Fibroblast of the aortic adventitia (primary cell): ENCODE measurements at places on chromosomes 1 and 21. TPM values are rescaled to one million over a fixed set of nuclear protein-coding genes. Genes with fewer than 3 reads are reported as not detected.

DNA sequence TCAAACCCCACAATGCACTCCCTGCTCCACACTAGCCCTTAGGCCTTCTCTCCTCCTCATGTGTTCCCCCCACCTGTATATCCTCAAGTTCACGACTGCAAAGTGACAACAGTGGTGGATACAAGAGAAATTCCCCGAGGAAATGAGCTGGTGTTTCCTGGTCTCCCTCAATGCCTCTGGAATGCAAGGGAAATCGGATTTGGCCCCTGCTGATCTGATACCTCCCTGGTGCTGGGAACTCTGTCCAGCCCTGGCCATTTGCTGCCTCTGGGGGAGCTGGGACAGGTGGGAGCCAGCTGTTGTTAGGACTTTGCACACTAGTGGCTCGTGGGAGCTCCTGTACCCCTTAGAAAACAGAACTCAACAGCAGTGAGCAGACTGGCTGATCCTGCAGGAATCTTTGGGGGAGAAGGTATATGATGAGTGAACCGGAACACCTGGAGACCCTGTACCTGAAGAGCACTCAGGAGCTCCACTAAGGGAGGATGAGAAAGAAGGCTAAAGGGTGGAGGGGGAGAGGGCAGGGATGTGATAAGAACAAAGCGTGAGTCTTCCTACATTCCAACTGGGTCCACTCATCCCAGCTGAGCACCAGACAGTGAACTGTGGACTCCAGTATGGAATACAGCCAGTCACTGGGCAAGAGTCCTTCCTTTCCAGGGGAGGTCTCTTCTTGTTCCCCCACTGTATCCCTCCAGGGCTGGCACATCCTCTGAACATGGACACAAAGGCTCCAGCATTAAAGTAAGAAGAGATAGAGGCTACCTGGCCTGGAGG lies 69.3 kb downstream of the PLXNA2 start:
- peak; percentile 40 for DNase-seq

GRCh38 chr1:173669491-173669941 lies at the start of gene ANKRD45:
Gene ANKRD45, minus strand, starts transcription at chr1:173669851. Its CDS starts 10,433 bp downstream, at chr1:173659418.
- DNase-seq, result peak; percentile 22

DNA sequence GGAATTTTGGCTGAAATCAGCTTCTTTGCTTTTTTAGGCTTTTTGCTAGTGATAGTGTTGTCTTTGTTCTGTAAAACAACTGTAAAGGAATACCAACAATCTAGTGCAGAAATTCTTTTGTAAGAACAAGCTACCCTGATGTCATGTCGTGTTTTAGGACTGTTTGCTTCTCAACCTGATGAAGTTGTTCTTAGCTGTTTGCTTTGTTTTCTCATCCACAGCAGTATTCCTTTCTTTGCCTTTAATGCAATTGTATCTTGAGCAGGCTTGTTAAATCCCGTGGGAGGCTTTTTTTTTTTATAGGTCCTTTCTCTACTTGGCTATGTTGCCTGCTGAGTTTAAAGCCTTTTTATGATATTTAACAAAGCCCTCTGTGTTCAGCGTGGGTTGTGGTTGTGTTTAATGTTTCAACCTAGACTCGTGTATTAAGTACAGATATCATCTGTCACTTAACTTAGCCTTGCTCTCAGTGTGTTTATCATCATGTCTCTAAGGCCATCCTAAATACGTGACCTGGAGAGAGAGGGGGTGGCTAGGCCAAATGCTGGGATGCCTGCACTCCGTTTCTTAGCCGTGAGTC lies 31.6 kb downstream of the ADARB1 start:
- peak; percentile 15 for DNase-seq

DNA sequence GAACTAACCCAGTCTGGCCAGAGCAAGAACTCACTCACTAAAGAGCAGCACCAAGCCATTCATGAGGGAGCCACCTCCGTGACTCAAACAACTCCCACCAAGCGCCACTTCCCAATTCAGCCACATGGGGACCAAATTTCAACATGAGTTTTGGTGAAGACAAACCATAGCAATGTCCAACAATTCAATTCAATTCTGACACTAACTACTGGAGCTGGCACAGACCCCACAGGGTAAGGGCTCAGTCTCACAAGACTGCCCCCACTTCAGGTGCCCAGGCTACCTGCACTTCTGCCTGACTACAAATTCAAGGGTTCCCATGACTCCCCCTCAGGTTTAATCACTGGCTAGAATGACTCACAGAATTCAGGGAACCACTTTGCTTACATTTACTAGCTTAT lies 48.8 kb upstream of the RAP1A start:
- DNase-seq, result no peak

DNA sequence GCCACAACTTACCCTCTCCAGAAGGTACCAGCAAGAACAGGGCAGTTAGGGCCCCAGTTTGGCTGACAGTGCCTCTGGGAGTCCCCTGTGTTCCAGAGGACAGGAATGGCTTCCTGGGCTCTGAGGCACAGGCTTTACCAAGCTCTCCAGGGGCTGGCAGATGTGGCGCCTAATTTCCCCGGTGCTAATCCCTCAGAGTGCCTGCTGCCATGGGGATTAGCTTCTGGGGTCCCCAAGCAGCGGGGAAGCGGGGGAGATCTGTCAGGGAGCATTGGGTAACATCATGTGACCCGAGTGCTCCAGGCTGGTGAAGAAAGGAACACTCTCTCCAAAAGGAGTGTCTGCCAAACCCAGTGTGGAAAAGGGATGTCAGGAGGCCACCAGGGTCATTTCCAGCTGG lies at the start of gene LACTBL1:
TSS of gene LACTBL1 (minus strand) at position 107 of the 400 bp plus-strand sequence. CDS start 550 bp downstream, outside the sequence.
- no peak for DNase-seq

GRCh38 chr1:1758692-1759455 lies 19.4 kb downstream of the NADK start:
- DNase-seq, result no peak

GRCh38 chr1:180273066-180273465 lies 43.0 kb downstream of the LHX4 start:
- DNase-seq, result no peak

DNA sequence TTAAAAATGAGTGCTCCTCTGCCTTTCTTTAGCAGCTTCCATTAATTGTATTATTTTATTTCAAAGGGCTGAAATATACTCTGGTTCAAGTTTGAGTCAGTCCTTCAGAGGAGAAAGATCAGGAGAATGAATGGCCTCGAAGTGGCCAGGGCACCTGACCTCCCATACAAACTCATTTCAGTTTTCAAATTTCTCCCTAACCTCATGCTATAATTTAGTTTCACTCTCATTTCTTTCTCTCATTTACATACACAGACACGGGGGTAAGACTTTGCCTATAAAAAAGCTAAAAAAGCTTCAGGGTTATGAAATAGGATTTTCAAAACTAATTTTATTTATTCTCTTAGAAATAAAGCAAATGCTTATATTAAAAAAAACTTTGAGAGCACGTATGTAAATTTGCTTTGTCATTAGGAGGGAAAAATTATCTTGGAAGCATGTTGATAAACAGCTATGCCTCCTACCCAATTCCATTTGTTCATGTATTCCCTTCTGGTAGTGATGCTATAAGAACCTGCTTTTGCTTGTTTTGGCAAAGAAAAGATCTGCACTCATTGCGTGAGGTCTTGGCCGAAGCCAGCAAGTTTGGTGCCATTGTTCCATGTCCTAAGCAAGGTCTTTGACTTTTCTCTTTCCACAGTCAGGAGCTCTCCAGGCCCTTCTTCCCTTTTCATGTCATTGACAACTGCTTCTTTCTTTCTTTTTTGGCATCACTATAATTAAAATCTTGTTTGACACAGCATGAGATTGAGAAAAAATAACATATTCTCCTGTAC lies 80.4 kb upstream of the LRRC53 start:
- DNase-seq, result no peak

GRCh38 chr1:204853436-204853835 lies 17.2 kb upstream of the NFASC start:
- DNase-seq, result no peak

- DNase-seq, result no peak
Measured at GRCh38 chr1:168069384-168069783, 67.3 kb downstream of the GPR161 start.

GRCh38 chr1:233406339-233406960 lies 78.9 kb downstream of the MAP3K21 start:
- DNase-seq, result no peak

- DNase-seq, result peak; percentile 48
Measured at GRCh38 chr1:10401281-10401680, 2.4 kb downstream of the PGD start.

- DNase-seq, result no peak
Measured at GRCh38 chr1:189409774-189410173, 1067.9 kb downstream of the BRINP3 start.

GRCh38 chr1:20726932-20727745 lies 5.4 kb downstream of the SH2D5 start:
- DNase-seq, result no peak

- no peak for DNase-seq
Measured at GRCh38 chr21:31087639-31088473, 49.6 kb upstream of the KRTAP19-8 start.

DNA sequence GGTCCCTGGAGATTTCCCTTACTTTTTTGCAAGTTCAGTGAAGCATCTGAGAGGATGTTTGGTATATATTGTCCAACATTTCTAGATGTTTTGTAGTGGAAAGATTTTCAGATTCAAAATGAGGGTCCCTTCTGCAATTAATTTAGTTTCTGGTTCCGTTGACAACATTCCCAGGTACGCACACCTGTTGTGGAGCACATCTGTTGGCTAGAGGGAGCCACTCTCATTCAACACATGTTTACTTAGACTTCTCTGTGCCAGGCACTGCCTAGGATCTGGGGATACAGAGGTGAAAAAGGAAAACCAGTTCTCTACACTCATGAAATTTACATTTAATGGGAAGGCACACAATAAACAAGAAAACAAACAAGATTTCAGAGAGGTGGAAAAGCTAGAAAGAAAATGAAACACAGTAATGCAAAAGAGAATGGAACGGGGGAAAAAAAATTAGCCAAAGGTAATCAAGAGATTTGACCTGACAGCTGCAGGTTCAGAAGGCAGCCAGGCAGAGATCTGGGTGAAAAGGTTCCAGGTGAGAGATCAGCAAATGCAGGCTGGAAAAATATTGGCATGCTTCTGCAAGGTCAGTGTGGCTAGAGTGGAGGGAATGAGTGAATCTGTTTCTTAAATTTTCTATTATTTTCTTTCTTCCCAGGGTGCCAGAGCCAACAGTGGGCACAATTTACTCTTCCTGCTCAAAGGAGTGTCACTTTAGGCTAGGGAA lies 48.4 kb upstream of the KAZN start:
- no peak for DNase-seq

DNA sequence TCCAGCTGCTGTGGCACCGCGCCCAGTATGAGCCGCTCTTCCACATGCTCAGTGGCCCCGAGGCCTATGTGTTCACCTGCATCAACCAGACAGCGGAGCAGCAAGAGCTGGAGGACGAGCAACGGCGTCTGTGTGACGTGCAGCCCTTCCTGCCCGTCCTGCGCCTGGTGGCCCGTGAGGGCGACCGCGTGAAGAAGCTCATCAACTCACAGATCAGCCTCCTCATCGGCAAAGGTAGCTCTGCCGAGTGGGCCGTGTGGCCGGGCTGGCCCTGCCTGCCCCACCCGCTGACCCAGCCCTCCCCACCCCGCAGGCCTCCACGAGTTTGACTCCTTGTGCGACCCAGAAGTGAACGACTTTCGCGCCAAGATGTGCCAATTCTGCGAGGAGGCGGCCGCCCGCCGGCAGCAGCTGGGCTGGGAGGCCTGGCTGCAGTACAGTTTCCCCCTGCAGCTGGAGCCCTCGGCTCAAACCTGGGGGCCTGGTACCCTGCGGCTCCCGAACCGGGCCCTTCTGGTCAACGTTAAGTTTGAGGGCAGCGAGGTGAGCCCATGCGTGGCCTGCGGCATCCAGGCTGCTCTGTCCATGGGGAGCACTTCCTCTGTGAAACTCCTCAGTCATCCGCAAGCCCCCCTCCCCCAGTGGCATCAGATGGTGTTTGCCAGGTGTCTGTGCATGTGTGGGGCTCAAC lies 64.2 kb downstream of the PIK3CD start:
- DNase-seq, result no peak

GRCh38 chr1:2528016-2528415 lies 1.6 kb upstream of the PANK4 start:
- no peak for DNase-seq

- DNase-seq, result peak; percentile 88
Measured at GRCh38 chr21:38811257-38811656, 5.5 kb downstream of the ETS2 start.

DNA sequence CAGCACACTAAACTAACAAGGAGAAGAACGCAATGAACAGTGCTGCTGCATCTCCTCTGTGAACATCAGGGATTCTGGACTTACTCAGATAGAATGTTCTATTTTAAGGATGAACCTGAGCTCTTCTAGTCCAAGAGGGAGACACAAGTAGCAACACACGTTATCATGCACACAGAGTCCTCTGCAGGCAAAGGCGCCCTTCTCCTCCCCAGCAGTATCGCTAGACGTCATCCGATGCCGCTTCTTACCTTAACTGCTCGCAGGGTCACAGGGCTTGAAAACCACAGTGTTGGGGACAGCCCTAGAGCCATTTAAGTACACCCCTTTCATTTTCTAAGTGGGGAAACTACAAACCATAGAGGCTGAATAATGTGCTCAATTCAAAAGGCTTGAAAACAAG lies 74.5 kb downstream of the HIVEP3 start:
- DNase-seq, result no peak

- no peak for DNase-seq
Measured at GRCh38 chr1:33821291-33821690, 42.6 kb upstream of the HMGB4 start.

DNA sequence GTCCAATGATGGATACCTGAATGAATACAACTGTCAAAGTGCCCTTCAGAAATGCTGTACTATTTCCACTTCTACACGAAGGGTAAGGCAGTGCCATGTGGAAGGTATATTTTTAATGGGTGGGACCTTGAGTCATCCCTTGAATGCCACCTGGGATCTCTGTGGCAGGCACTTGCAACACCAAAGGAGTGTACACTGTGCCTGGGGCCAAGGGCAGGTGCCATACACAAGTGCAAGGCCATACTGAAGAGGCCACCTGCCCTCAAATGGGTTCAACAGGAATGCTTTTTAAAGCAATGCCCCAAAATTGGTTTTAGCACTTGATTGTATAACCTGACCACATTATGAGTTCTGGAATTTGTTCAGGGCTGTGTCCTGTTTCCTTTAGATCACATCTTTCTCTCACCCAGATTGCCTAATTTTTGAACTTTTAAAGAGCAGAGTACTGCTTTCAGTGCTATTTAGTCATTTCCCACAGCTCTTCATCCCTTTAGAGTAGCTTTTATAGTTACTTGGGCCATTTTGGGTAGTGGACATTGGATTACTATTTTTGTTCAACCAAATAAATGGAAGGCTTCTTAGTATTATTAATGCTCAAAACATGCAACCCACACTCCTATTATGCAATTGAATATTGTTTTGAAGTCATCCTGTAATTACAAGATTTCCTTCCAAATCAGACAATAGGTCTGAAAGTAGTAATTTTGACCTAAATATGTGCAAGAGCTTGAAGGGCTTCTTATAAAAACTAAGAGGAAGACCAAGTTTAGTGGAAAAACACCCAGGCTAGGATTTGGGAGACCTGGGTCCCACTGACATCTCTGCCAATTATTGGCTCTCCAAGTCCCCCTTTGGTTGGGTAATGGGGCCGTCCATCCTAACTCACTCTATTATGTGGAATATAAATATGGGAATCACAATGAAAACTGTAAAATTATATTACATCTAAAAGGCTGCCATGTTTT lies 57.2 kb downstream of the LEPR start:
- peak; percentile 23 for DNase-seq

GRCh38 chr1:33301273-33301984 lies 19.5 kb downstream of the A3GALT2 start:
- peak; percentile 16 for DNase-seq

Gene GBP1
- 16.7 and 49.2 TPM in 2 replicates for total RNA-seq

Gene SPRR2B
- not detected in 2 replicates for total RNA-seq

Gene RRP1
- total RNA-seq, result 18.2 and 23.0 TPM in 2 replicates

Gene GPR37L1
- total RNA-seq, result not detected in 2 replicates

Gene GUCA2A
- not detected in 2 replicates for total RNA-seq

Gene HRNR
- not detected in 2 replicates for total RNA-seq

Gene ATF3
- total RNA-seq, result 4.2 and 5.2 TPM in 2 replicates

Gene BTBD8
- total RNA-seq, result 5.2 and 14.0 TPM in 2 replicates

Gene RNU1-3
- under 0.01 and 2,882 TPM in 2 replicates for total RNA-seq

Gene DPT
- total RNA-seq, result 2.4 and 8.8 TPM in 2 replicates

Gene RNPEP
- 49.3 and 189 TPM in 2 replicates for total RNA-seq
